ENCODE measurements at places on chromosomes 5 and 9.

DNA sequence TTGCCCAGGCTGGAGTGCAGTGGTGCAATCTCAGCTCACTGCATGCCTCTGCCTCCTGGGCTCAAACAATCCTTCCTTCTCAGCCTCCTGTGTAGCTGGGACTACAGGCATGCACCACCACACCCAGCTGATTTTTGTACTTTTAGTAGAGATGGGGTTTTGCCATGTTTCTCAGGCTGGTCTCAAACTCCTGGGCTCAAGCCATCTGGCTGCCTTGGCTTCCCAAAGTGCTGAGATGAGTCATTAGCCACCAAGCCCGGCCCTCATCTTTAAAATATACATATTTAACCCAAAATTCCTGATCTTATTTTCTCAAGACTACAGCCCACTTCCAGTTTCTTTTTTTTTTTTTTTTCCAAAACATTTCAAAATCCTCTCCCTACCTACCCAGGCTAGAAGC lies 31.7 kb upstream of the MINAR2 start:
- peak; percentile 23 for DNase-seq

DNA sequence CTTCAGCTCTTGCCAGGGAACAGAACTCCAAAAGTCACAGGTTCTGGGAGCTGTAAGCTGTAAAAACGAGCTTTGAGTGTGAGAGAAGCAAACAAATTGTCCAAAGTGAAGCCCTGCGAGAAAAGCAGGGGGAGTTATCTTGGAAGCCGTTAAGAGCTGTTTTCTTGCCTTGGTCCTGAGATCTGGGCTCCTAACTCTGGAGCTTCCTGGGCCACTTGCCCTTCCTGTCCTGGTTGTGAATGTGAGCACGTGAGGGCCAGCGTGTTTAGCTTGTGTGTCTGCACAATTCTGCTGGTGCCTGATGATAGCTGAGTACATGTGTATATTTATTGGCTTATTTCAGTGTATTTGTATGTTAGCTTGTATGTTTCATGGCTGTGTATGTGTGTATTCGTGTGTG lies 40.5 kb downstream of the DAB2IP start:
- no peak for DNase-seq

- DNase-seq: no peak
Measured at GRCh38 chr5:142838845-142839244, 68.7 kb downstream of the ARHGAP26 start.

DNA sequence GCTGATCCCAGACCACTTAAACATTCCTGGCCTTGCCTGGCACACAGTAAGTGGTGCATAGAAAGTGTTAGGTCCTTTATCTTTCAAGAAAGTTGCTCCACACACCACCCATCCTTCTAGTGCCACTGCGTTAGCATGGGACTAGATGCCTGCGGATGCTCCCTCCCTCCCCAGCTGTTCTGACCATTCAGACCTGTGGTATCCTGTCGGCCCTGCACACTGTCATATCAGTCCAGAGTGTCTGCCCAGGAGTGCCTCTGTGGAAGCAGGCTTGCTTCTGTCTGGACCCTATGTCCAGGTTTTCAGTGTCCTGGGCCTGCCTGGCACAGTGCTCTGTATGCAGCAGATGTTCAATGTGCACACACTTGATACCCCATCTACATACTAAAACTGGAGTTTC lies 38.3 kb upstream of the SMU1 start:
- DNase-seq: no peak

DNA sequence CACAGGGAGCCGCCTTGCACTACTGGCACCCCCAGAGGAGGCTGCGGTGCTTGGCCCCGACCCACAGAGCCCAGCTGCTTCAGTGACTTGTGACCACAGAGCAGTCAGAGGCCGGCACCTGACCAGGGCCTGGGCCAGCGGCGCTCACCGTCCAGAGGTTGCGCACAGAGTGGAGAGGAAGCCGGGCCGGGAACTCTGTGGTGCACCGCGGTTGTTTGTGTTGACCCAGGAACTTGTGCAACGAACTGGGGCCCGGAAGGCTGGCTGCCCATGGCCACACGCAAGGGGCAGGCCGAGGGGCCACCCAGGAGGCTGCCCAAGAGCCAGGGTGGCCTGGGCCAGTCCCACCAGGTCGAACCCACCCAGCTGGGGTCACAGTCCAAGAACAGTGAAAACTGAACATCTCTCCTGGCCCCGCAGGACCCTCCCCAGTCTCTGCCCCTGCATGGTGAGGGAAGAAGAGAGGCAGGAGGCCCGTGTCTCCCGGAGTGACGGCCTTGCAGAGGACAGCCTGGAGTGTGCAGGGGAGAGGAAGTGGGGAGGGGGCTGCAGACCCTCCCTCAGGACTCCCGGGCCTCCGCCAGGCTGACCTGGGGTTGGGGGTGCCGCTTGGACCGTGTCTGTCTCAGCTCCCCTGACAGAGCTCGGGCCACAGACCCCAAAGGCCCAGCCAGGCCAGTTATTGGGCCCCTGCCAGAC lies 42.8 kb upstream of the EGFL7 start:
- DNase-seq: peak; percentile 21

GRCh38 chr5:65625743-65626142 lies 916 bp downstream of the SHLD3 start:
- no peak for DNase-seq

DNA sequence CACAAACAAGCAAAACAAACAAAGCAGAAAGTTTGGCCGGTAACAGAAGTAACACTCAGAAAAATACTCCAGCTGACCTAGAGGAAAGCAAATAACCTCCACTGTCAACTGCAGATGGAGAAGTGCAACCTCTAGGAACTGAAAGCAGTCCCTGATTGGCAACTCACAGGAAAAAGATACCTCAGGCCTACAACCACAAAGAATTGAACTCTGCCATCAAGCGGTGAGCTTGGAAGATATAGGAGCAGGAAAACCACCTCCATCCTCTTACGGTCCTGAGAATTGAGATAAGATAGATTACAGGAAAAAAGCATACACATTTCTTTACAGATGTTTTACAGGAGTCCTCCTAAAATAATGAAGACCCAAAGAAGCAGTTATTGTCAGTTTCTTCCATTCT lies 184.5 kb downstream of the PDZD2 start:
- no peak for DNase-seq

DNA sequence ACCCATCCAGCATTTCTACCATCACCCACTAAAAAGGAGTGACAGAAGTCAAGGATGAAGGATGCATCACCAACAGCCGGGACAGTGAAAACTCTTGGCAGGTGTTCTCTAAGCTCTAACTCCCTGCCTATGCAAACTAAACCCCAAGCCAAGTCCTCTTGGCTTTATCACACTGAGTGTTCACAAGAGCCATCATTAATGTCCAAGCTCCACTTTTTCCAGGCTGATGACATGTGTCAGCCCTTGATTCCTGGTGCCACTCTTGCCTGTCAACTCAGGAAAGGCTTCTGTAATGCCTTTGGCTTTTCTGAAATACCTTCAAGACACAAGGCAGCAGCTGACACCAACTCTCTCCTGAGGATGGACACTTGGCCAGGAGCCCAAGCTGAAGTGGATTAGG lies 86.9 kb downstream of the NR6A1 start:
- DNase-seq: no peak

DNA sequence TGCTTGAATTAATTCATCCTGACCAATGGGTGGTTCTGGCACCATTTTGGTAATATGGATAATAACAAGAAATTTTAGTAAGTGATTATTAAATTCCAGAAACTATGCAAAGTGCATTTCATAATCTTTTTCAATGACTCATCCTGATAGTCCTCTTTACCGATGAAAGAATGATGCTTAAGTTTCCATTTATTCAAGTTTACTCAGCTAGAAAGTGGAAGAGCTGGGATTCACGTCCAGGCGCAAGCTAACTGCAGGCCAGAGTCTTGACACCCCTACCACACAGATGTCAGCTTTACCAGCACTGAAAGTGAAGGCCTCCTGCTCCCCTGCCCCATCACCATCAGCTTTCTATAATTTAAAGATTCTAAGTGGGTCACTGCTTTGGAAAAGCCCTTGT lies 493.5 kb upstream of the WWC1 start:
- peak; percentile 27 for DNase-seq

- no peak for DNase-seq
Measured at GRCh38 chr9:13904746-13905145, 409.2 kb downstream of the NFIB start.

DNA sequence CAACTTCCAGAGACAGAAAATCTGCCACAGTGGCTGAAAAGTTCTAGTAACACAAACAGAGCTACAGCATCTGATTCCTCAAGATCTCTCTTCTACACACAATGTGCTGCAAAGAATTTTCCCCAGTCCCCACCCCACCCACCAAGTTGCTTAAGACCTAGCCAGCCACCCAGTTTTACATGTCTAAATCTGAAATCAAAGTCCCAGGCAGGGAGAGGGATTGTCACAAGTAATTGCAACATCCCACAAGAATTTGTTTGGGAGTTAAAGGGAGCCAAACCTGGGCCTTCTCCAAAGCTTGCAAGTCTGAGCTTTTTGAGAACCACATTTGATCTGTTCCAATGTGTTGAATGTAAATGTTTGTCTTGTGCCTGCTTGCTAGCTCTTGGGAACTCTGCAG lies 15.5 kb downstream of the IGIP start:
- DNase-seq: no peak

GRCh38 chr5:10949856-10950630 lies 189.0 kb upstream of the DAP start:
- DNase-seq: no peak

GRCh38 chr5:111411301-111411700 lies 101.0 kb downstream of the STARD4 start:
- no peak for DNase-seq

DNA sequence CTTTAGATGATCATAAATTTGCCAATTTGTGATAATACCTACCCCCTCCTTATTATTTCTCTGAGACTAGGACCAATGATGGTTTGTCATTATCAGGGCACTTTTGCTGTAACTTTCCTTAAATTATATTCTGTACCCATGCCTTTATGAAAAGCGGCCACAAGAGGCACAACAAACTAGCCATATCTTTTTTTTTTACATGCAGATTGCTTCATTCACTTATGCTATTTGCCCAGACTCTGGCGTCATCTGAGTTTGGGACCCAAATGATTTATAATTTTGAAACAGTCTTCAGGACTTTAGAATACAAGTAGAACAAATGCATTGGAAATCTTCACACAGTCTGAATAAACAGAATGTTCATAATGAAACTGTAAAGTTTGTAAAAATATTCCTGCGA lies 408.1 kb downstream of the MAT2B start:
- no peak for DNase-seq

DNA sequence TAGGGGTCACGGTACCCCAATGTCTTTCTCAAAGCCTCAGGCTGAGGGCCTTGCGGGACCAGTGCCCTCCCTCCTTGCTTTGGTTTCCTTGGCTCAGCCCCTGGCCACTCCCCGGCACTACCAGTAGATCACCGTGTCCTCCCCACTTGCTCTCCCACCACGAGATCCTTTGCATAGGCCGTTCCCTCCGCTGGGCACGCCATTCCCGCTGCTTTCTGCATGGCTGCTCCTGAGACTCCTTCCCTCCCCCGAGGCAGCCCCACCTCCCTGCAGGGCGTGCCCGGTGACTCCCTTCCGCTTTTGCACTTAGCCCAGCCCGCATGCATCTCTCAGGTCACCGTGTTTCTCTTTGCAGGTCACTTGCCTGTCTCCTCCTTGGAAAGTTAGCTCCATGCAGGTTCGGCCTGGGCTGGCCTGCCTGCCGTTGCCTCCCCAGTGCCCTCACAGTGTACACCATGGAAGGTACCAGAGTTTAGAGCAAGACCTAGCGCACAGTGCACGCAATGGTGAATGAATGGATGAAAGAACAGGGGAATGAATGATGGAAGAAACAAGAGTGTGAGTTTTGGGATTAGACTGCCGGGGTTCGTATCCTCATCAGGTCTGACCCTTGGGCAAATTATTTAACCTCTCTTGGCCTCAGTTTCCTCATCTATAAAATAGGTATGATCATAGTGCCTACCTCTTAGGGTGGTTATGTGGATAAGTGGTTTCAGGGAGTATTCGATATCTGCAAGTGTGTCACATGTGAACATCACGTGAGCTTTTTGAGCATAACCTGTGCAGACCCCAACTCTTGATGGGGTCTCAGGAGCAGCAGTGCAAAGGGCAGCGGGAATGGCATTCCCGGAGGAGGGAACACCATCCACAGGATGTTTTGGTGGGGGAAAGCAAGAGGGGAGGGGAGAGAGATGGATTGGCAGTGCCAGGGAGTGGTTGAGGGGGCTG lies 214.3 kb downstream of the C9orf50 start:
- DNase-seq: no peak

DNA sequence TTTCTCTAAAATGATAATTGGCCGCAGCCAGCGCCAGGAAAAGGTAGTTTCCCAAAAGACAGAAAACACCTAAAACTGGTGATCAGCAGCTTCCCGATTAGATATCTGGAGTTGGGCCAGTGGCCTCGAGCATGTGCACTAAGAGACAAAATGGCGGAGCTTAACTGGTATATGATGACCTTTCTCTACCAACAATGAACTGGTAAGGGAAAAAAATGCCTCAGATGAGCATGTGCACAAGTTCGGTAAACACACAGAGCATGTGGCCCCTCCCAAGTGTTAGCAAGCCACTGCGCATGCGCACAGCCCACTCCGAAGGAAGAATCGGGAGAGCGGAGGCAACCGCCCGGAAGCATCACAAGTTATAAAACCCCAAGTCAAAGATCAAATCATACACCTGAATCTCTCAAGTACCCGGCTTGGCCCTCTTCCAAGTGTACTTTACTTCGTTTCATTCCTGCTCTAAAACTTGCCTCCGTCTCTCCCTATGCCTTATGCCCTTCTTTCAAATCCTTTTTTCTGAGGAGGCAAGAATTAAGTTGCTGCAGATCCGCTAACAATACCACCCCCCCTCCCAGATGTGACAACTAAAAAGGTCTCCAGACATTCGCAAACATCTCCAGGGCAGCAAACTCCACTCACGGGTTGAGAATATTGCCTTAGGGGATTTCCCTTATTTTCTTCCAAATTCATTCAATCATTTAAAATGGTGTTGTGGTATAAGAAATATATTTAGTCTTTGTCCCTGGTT lies 15.0 kb upstream of the PTBP3 start:
- DNase-seq: peak; percentile 63

DNA sequence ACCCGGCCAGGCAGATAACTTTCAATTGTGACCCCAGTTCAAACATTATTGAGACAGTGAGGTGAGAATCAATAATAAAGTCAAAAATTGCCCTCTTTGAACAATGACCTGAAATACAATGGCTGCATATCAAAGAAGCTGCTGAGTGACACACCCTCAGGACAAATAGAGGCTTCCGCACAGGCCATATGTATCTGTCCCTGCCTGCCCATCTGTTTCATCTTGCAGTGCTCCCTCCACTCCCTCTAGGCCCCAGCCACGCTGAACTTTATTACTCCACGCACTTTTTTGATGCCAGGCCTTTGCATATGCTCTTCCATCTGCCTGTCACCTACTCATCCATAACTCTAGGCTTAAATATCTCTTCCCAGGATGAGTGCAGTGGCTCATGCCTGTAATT lies 15.9 kb upstream of the PFDN1 start:
- DNase-seq: no peak

DNA sequence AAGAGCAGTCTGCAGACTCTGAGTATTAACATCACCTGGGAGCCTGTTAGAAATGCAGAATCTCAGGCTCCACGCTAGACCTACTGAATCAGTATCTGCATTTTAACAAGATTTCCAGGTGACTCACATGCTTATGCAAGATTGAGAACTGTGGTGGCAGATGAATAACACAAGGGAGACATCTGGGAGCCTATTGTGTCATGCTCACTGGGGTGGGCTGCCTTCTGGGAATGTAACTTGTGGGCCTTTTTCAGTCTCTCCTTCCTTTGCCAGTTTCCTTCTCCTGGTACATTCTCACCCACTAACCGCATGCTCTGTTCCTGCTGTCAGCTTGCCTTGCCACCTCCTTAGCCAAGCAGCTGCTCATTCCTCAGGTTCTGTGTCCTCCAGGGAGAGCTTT lies 176.6 kb upstream of the C9orf72 start:
- no peak for DNase-seq

All from HCEC 1CT (cell line).